ENCODE measurements at places on chromosomes 2 and 18.

DNA sequence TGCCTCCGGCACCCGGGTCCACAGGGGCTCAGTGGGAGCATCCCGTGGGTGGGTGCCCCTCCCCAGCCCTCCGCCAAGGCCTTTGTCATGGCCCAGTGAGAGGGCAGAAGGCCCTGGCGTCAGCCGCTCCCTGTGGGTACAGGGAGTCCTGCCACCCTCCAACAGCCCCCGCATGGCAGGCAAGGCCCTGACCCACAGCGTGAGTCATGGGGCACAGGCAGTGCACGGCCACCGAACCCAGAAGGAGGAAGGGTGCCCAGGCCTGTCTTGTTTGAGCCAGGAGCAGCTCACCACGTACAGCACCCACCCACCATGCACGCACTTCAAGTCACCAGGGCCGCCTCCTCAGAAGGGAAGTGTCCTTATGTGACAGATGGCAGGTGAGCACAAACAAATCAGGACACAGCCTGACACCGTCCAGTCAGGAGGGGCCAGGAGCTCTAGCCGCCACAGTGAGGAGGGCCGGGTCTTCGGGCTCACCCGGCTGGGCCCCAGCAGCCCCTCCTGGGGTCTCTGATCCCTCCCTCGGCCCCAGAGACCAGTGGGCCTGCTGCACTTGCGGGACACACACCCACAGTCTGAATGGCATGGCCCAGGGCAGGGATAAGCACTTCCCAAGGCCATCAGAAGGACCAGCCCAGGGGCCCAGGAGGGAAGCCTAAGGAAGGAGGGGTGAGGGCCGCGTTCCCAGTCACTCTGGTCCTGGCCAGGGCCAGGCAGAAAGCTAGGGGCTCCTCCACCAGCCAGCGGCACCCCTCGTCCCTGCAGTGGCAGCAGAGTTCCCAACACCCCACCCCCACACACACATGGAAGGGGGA lies 25.8 kb downstream of the BIN1 start:
- no peak for DNase-seq

- no peak for DNase-seq
Measured at GRCh38 chr2:171566057-171566456, 43.8 kb downstream of the CYBRD1 start.

GRCh38 chr18:34122724-34123334 lies 101.9 kb downstream of the NOL4 start:
- no peak for DNase-seq

- DNase-seq = no peak
Measured at GRCh38 chr2:74891136-74891764, 57.3 kb downstream of the HK2 start.

DNA sequence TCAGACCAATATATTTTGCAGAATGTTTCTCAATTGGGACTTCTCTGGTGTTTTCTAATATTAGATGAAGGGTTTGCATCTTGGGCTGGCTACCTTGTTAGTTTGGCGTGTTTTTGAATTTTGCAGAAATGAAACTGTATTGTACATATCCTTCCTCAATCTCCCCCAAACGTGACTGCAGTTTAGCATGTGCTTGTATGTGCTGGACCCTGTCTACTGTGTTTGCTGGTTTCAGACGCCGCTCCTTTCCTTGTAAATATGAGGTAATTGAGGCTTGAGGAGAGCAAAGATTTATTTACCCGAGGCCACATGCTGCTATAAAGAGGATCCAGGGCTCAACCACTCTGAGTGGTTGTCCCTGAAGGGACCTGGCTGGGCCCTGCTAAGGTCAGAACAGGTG lies 57.2 kb downstream of the NGEF start:
- DNase-seq = no peak

DNA sequence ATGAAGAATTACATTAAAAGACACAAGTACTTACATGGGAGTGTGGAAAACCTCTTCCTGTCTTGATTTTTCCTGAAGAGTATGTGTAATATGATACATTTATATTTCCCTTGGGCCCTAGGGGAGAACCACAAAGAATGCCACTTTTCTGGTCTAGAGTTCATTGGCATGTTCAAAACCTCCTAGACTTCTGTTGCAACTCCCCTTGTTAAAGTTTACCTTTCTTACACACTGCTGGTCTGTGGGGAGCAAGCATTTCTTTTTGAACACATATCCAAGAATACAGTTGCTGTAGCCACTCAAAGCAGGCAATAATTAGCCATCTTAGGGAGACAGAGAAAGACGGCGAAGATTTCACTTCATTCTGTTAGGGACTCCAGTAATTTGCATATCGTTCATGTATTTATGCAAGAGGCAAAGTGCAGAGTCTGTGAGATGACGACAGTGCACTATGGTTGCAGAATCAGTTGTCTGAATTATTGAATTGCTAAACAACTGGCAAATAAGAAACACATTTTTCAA lies 103.5 kb downstream of the NOL4 start:
- DNase-seq = peak; percentile 40

GRCh38 chr2:239594019-239594771 lies 193.4 kb upstream of the HDAC4 start:
- no peak for DNase-seq

- DNase-seq = no peak
Measured at GRCh38 chr2:45904946-45905631, 253.6 kb downstream of the PRKCE start.

GRCh38 chr2:65666156-65666725 lies 233.8 kb upstream of the SPRED2 start:
- no peak for DNase-seq

DNA sequence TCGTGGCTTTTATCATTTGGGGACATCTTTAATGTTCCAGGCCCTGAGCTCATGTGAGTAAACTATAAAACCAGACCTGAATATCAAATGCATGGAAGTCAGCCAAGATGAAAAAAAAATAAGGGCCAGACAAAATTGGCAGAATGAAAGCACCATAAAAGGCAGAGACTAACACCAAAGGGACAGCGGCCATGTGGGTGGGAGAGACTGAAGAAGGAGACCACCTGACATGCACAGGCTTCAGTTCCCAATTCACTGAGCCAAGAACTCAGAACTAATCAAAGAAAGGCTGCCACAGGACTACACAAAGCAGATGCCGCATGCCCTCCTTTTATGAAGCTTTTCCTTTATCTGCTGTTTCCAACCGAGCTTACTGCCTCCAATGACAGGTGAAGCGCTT lies 267.1 kb downstream of the RAD51AP2 start:
- DNase-seq = no peak

- DNase-seq = no peak
Measured at GRCh38 chr2:217363470-217363869, 503.6 kb upstream of the TNP1 start.

- DNase-seq = no peak
Measured at GRCh38 chr18:78378403-78378802, 601.2 kb upstream of the SALL3 start.

- DNase-seq = no peak
Measured at GRCh38 chr2:188522517-188522916, 230.8 kb downstream of the GULP1 start.

DNA sequence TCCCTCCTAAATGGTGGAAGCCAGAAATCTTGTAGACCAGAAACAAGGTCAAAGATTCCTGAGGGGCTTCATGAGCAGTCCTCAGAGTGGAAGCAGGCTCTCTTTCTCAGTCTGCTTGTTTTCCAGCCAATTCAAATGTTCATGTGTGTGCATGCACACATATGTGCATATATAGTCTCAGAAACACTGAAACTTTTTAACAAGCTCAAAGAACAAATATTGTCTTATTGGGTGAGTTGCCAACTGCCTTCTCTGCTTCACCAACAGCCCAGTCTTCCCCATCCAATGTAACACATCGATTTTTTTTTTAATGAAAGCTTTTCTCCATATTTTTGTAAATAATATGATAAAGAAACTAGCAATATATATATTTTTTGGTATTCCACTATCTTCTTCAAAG lies 3.7 kb downstream of the CACNB4 start:
- no peak for DNase-seq

- DNase-seq = no peak
Measured at GRCh38 chr2:220703279-220703678, 868.8 kb downstream of the EPHA4 start.
